ENCODE measurements at places on chromosomes 1 and 21.

GRCh38 chr1:222557148-222557547 lies 9.2 kb upstream of the HHIPL2 start:
- DNase-seq = no peak

DNA sequence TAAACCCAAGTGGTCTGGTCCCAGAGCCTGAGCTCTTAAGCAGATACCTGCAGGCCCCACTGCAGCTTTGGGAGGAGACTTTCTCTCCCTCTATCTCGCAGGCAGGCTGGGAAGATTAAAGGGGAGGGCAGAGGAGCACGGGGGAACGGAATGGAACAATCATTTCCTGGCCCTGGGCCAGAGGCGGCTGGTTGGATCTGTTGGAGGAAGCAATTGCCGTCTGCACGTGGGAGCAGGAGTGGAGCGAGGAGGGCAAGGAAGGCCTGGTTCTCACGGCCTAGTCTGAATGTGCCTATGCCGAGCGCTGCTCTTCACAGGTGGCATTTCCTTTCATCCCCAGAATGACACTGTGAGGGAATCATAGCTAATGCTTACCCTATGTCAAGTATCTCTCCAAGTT lies 23.7 kb downstream of the NKAIN1 start:
- DNase-seq = peak; percentile 36

DNA sequence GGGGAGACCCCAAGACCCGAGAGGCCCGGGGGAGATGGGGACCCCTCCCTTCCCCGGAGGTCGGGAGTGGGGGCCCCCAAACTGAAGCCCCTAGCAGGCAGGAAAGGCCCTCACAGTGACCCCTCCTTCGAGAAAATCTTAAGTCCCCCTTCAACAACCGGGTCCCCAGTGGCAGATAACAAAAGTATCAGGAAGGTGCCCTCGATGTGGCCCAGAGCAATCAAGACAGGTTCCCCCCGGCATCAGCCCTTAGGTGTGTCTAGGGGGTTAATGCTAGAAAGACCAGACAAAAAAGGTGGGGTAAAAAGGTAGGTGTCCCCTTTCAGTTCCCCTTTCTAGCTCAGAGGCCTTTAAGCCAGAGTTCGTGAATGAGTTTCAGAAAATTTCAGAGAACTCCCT lies 282 bp upstream of the ECE1 start:
- no peak for DNase-seq

DNA sequence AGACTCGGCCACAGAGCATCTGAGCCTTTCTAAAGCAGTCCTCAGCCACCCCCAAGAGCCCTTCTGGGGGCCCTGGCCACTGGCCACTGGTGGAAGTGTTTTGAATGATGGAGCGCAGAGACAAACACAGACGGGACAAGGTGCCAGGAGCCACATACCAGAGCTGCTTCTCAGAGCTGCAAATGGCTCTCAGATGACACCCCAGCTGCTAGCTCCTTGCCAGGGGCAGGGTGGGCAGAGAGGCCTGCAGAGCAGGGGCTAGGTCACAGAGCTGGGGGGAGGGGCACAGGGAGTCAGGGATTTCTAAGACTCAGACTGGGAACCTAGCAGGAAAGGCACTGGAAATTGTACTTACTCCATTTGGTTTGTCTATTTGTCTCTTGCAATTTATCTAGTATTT lies 30.4 kb downstream of the KCNN3 start:
- DNase-seq = peak; percentile 58

GRCh38 chr1:84985365-84985764 lies 11.5 kb downstream of the MCOLN2 start:
- no peak for DNase-seq

DNA sequence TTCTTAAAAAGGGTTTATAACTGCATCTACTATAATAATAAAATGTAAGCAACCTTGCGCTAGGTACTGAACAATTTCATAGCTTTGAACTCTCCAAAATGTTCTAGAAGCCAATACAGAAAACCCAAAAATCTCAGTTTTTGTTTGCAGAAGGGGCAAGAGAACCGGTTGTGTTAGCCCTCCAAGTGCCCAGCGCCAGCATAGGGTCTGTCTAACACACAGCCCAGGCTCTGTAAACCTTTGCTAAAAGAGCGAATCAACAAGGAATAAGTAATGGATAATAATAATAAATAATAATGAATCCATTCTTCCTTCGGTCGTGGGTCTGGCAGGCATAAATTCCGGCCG lies 333 bp upstream of the CHAF1B start:
- no peak for DNase-seq

- DNase-seq = no peak
These were observed 39.7 kb downstream of the MAP3K21 start for GRCh38 chr1:233367057-233367803.
